Activated naive CD4-positive, alpha-beta T cell (primary cell): ENCODE measurements at places on chromosomes 7 and 10.

- no peak for DNase-seq
These were observed 129.3 kb downstream of the MYOF start for GRCh38 chr10:93352638-93353383.

GRCh38 chr10:125026974-125027735 lies 85.2 kb downstream of the ZRANB1 start:
- DNase-seq, result no peak

- no peak for DNase-seq
These were observed 33.0 kb downstream of the FAM25A start for GRCh38 chr10:87053111-87053510.

- DNase-seq, result no peak
These were observed 136.3 kb downstream of the DNAJB6 start for GRCh38 chr7:157473051-157473569.

GRCh38 chr7:94444813-94445212 lies 50.1 kb downstream of the COL1A2 start:
- no peak for DNase-seq

DNA sequence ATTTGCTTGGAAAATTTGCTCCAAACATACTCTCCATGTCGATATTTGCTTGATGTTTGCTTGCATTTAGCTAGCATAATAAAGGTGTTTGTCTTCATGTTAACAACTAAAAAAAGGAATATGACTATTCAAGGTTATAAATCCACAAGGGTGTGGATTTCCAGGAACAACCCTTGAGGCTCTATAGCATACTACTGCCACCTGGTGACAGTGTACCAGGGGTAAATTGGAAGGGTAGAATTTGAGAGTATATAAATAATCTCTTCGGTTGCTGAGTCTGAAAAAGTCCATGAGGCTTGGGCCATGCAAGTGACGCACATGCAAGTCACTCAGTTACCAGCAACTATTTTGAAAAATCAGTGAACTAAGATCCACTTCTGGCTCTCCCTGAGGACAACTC lies 68.4 kb downstream of the SLIT1 start:
- no peak for DNase-seq

GRCh38 chr7:116028787-116029186 lies 1.8 kb downstream of the TFEC start:
- no peak for DNase-seq

GRCh38 chr7:23615331-23615730 lies 18.1 kb downstream of the CCDC126 start:
- DNase-seq, result no peak

GRCh38 chr10:58063861-58064480 lies 203.7 kb downstream of the IPMK start:
- no peak for DNase-seq

DNA sequence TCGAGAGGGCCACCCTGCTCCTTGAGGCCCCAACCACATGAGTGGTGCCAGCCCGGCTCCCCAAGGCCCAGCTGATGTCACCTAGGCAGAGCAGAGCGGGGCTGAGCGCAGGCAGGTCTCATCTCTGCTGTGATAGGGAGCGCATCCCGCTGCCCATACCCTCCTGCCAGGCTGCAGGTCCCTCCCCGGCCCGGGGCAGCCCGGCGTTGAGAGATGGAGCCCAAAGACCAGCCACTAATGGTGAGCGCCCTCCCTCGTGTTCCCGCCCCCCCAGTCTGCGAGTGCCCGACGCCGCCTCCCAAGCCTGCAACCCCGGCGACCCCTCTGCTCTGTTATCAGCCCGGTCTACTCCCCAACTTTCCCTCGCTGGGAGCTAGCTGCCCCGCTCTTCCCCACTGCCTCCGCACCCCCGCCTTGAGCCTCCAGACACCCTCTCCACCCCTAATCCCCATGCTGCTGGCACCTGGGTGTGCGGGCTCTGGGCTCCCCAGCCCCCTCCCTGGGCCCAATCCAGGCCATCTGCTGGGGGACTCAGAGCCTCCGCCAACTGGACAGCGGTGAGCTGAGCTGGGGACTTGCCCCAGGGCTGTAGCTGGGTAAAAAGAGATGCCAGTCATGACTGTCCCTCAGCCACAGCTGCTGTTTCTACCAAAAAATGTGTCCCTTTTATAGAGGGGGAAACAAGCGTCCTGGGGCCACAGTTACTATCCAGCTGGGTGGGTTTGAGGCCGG lies 19.7 kb upstream of the CHST12 start:
- DNase-seq, result no peak

DNA sequence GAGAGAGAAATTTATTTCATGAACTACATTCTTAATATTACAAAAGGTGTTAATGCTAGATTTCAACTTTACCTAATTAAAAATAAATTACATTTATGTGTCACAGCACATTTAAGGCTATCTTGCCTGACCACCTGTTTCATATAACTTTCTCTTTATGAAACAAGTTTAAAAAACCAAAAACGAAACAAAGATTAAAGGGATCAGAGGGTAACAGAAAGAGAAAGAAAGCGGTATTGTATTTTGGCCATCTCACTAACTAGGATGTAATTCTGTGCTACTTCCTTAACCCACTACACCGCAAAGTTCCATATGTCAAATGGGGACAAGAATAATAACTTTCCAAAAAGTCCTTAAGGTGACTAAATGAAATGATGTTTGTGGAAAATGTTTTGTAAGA lies 6.3 kb upstream of the RHOBTB1 start:
- no peak for DNase-seq
